ENCODE measurements at places on chromosomes 13 and 19.
A peak's percentile ranks its signal among the peaks of the same experiment; 100 is the strongest.

DNA sequence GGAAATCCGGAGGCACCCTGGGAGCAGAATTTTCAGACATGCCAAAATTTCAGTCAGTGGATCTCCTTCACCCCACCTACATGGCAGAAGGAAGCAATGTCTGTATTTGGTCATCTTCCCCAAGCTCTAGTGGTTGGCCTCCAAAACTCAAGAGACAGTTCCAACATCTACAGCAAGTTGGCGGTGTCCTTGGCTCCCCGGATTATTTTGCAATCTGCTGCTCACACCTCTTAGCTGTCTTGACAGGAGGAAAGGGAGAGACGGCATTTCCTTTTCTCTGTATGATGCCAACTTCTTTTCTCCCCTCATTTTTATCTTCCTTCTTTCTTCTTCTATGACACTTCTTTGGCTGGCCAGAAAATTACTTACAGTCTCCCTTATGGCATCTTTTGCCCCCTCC lies 159.9 kb downstream of the SUCLA2 start:
- DNase-seq = no peak

- DNase-seq = no peak
Measured at GRCh38 chr19:45395821-45396617, 8.8 kb downstream of the PPP1R13L start.

GRCh38 chr13:41505209-41505835 lies 48.0 kb downstream of the RGCC start:
- DNase-seq = no peak

DNA sequence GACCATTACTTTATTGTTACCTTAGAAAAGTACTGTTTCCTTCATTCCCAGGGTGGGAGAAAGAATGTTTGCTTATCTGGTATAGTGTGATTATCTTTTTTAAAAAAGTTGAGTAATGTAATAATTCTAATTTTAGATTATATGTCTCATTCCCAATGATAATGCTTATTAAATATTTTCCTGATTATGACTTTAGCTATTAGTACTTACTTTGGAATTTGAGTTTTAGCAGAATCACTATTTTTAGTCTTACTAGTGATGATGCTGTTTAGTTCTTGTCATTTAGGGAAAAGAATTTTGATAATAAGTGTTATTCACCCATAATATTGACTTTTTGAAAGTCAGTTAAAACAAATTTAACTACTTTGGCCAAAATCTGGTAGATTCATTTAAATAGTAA lies 95.2 kb downstream of the FRY start:
- DNase-seq = no peak

DNA sequence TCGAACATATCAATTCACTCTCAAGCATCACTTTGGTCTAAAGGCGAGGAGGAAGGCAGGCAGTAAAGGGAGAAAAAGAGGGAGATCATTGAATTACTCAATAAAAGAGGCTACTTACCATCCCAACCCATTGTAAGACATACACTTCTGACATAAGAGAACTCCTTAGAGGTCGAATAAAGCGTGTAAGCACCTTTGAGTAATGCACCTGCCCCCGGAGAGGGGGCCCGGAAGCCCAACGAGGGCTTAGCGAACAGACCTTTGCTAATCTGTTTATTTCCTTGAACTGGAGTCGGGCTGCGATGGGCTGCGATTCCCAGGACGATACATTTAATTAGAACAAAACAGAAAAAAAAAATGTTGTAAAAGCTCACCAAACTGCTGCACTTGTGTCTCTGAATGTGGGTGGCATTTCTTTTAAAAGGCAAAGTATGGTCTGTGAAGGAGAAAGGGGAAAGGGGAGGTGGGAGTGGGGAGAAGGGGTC lies 3.0 kb downstream of the ZC3H4 start:
- DNase-seq = peak; percentile 49

DNA sequence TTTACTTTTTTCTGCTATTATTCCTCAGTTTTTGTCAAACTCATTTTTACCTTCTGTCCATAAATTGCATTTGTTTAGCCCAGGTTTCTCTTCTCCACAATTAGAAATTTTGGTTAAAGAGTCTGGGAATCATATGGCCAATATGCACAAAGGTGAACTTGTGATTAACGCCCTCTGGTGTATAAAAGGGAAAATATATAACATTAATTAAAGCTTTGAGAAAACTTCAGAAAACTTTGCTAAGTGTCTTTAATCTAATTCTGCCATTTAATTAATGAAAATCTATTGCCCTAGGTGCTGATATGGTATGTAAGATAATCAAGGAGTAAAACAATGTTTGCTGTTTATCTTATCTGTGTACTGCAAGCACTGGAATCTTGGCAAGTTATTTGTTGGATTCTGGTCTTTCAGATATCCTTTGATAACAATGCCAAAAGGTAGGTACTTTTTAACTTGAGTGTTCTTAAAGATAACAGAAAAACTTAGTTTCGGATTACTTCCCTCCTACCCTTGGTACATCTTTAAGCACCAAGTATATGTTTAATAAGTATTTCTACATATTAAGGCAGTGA lies 402.6 kb downstream of the SUCLA2 start:
- DNase-seq = no peak

DNA sequence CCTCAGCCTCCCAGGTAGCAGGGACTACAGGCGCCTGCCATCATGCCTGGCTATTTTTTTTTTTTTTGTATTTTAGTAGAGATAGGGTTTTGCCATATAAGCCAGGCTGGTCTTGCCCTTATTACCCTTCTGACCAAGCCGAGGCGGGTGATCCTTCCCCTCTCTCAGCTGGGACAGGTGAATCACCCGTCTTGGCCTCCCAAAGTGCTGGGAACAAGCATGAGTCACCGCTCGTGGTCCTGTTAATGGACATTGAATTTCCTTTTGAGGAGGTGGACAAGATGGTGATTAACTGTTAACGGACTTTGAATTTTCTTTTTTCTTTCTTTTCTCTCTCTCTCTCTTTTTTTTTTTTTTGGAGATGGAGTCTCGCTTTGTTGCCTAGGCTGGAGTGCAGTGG lies 10.6 kb downstream of the CD70 start:
- DNase-seq = no peak

Measured in activated T-cell treated with anti-CD3 and anti-CD28 coated beads for 4 hours (primary cell).